Epithelial cell of proximal tubule (primary cell): ENCODE measurements at places on chromosomes 2 and 18.

GRCh38 chr2:48601349-48601748 is 16.3 kb upstream of the GTF2A1L start:
- DNase-seq: no peak

- DNase-seq: no peak
Observed at GRCh38 chr18:32093102-32093511, 1.4 kb downstream of the RNF138 start.

GRCh38 chr2:27730261-27730662 is 41.3 kb upstream of the MRPL33 start:
- no peak for DNase-seq

DNA sequence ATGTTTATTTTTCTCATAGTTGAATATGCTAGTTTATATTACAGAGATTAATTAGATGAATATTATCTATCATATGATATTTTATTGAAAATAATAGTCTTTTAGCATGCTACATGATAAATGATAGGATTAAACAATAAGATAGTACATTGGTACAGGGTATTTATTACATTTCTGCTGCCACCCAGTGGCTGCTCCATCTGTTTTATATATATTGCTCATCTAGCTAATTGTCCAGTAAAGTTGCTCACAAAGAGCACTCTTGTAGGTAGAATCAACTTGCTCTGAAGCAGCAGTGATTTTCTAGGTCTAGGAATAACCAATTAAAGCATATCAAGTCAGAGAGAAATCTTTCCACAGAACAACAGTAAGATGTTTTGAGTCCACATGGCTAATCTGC is 183.3 kb downstream of the ASXL3 start:
- DNase-seq: no peak

DNA sequence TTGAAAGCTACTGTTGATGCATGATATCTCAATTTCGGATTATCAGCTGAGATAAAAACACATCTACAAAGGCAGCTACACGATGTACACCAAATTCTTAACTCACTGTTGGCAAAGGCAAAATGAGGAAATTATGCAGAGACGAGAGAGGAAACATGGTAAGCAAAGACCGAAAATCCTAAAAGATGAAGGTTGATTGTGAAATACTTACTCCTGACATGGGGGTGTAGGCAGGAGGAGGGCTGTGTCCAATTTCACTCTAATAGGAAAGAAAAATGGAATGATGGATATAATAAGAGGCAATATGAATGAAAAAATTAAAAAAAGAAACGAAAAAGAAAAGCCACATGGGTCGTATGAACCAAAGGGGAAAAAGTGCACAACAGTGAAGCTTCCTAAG is 831.3 kb downstream of the CPS1 start:
- no peak for DNase-seq
